Kasumi-1 (cell line): ENCODE measurements at places on chromosomes 3 and 15.

GRCh38 chr3:49358884-49359225, 702 bp upstream of the GPX1 start:
- DNase-seq = no peak

- no peak for DNase-seq
Measured at GRCh38 chr3:111831840-111832239, 27.2 kb upstream of the PHLDB2 start.

GRCh38 chr15:37098468-37099318, 1.7 kb downstream of the MEIS2 start:
- DNase-seq = peak; percentile 29

GRCh38 chr3:3476669-3477068, 297.2 kb upstream of the CRBN start:
- DNase-seq = no peak
